Right atrium auricular region (tissue), 2 donors: ENCODE measurements at places on chromosomes 6 and 20. TPM values are rescaled to one million over a fixed set of nuclear protein-coding genes. Genes with fewer than 3 reads are reported as not detected.

GRCh38 chr6:127290391-127291265 lies 24.0 kb downstream of the RNF146 start:
- DNase-seq: no peak

The CDS2 gene
- 45.5 TPM for total RNA-seq

- DNase-seq: no peak
These were observed 35.5 kb upstream of the ZNF133 start for GRCh38 chr20:18252597-18253451.

DNA sequence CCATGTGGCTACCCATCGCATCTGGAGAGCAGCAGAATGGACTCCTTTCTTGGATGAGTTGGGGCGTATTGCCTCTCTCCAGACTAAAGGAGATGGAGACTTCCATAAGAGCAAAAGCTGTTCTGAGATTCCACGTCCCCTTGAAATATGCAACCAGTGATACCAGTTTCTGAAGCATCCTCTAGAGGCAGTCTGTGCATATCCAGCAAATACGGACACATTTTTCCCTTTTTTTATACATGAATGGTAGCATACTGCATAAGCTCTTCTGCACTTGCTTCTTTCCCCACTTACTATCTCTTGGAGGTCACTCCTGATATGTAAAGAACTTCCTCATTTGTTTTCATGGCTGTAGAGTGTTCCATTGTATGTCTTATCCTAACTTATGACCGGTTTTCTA lies 34.6 kb downstream of the TAF8 start:
- DNase-seq: no peak

DNA sequence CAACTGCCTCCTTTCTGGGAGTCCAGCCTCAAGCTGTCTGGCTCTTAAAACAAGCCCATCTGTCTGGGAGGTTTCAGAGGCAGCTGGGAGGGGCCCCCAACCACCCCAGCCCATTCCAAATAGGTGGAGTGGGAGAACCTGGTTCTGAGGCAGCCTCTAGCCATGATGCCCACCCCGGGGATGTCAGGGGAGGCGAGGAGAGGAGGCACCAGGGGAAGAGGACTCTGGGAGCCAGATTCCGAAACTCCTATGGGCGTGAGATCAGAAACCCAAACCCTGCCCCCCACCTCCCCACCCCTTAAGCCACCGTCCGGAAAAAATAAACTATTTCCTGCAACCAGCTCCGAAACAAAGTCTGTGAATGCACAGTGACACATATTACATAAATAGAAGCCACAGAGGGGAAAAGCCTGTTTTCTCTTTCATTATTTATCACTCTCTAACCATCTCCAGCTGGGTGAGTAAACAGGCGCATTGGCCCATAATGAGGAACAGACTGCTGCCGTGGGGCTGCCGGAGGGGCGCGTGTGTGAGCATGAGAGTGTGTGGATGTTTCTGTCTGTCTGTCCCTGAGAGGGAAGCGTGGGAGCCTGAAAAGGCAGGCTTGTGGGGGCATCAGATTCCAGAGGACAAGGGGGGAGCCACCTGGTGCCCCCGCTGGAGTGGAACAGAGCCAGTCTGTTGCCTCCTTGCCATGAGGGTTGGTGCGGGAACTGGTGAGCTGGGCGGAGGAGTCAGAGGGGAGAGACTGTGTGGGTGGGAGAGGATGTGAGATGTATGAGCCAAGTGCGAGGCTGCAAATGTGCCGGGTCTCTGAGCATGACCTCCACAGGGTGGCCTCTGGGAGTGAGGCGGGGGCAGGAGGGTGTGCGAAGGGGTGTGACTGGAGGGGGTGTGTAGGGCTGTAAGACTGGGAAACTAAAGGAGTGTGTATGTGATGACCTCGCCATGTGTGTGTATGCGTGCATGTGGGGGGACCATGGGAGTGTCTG lies 14.3 kb upstream of the FOXP4 start:
- DNase-seq: no peak
